ENCODE measurements at places on chromosomes 5 and 9. TPM values are rescaled to one million over a fixed set of nuclear protein-coding genes. Genes with fewer than 3 reads are reported as not detected.
A peak's percentile ranks its signal among the peaks of the same experiment; 100 is the strongest.

DNA sequence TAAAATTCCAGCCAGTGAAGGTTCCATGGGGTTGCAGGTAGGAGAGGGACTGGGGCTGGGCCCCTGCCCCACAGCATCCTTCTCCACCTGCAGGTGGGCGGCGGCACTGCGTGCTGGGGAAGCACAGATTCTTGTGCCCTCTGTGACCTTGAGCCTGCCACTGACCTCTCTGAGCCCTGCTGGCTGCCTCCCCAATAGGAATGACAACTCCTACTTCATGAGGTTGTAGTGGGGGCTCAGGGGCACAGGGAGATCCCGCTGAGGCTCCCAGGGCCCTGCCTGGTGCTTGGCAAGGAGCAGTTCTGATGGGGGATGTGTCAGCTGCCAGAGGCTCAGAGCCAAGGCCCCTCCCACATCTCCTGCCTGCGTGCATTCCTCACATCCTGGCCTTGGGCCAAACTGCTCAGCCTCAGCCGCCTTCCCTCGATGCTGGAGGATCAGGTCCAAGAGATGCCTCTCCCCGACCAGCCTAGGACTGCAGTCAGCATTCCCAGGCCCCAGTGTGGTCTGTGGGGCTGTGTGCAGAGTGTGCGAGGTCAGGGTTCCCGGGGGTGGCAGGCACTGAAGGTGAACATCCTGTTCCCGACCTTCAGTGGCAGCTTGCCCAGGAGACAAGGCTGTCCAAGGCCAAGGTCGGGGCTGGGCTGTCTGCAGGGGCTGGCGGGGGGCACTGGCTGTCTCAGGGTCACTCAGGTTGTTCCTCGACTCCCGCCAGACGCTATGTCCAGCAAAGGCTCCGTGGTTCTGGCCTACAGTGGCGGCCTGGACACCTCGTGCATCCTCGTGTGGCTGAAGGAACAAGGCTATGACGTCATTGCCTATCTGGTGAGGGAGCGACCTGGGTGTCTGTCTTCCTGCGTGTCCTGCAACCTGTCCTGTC lies 7.0 kb downstream of the ASS1 start:
- H3K4me1 ChIP-seq, result peaks cover 39% of the 10 kb centered on the region
- no peak overlapping the region for H3K4me3 ChIP-seq
- DNase-seq, result peak; percentile 95
- no peaks in the 10 kb centered on the region for H3K36me3 ChIP-seq

- no peak overlapping the region for H3K4me3 ChIP-seq
- no peaks in the 10 kb centered on the region for H3K27me3 ChIP-seq
- no peak for DNase-seq
- H3K36me3 ChIP-seq, result peaks cover 2% of the 10 kb centered on the region
- no peaks in the 10 kb centered on the region for H3K4me1 ChIP-seq
- no peak overlapping the region for H3K27ac ChIP-seq
Observed at GRCh38 chr5:137616046-137616445, 116.9 kb upstream of the SPOCK1 start.

- no peak overlapping the region for H3K27ac ChIP-seq
- no peak for DNase-seq
- H3K4me3 ChIP-seq, result no peak overlapping the region
- H3K4me1 ChIP-seq, result no peaks in the 10 kb centered on the region
Observed at GRCh38 chr9:9557804-9558334, 1054.9 kb downstream of the PTPRD start.

DNA sequence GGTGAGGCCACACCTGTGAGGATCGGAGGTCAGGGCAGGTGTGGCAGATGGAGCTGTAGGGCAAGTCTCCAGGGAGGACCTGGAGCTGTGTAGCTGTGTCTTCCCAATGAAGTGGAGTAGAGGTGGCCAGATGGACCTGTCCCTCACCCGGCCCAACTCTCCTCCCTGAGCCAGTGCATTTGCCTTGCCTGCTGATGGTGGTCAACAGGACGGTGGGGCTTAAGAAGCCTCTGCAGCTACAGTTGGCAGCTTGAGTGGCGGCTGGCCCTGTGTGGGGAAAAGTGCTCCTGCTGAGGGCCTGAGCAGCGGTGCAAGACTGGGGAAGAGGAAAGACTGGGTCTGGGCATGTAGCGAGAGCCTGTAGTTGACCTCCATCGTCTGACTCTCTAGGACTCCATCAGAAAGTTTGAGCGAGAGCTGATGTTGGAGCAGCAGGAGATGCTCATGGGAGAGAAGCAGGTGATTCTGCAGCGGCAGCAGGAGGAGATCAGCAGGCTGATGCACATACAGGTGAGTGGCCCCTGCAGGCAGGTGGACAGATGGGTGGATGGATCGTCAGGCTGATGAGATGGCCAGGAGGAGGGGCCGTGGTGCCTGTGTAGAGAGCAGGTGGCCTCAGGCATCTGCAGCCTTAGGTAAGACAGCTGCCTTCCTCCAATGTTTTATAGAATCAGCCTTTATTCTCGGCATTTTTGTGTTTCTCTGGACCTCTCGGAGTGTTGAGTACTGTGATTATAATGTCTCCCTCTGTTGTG lies 24.9 kb downstream of the PITX1 start:
- H3K4me1 ChIP-seq, result peaks cover 2% of the 10 kb centered on the region
- no peak overlapping the region for H3K27ac ChIP-seq

DNA sequence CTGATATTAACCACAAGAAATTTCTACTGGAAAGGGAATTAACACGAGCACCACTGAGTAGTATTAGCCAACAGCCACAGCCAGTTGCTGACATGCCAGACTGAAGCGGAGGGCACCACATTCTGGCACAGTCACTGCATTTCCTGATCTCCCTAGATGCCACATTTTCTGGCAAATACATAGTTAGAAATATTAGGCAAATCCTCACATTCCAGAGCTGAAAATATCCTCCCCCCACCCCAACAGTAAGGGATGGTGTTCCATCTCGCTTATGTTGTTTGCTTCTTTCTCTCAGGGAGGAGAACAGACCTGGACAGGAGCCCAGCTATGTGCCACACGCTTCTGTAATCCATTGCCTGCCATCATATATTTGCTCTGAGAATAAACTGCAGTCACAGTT lies 32.8 kb upstream of the MCTP1 start:
- no peaks in the 10 kb centered on the region for H3K36me3 ChIP-seq
- H3K27me3 ChIP-seq, result no peaks in the 10 kb centered on the region
- no peak overlapping the region for H3K27ac ChIP-seq
- DNase-seq, result no peak
- H3K4me1 ChIP-seq, result no peaks in the 10 kb centered on the region

- no peaks in the 10 kb centered on the region for H3K4me1 ChIP-seq
- DNase-seq, result no peak
- no peaks in the 10 kb centered on the region for H3K27me3 ChIP-seq
- H3K27ac ChIP-seq, result no peak overlapping the region
- H3K4me3 ChIP-seq, result no peak overlapping the region
- H3K36me3 ChIP-seq, result no peaks in the 10 kb centered on the region
Observed at GRCh38 chr5:14741801-14742440, 77.4 kb downstream of the OTULIN start.

- no peaks in the 10 kb centered on the region for H3K4me1 ChIP-seq
- no peaks in the 10 kb centered on the region for H3K36me3 ChIP-seq
- H3K27ac ChIP-seq, result no peak overlapping the region
- DNase-seq, result no peak
Observed at GRCh38 chr5:136120529-136120928, 12.1 kb upstream of the SMAD5 start.

Gene CATSPER3
- total RNA-seq, result 0.54 TPM

All from lung (tissue), 17 donors.